ENCODE measurements at places on chromosomes 1 and 21.

DNA sequence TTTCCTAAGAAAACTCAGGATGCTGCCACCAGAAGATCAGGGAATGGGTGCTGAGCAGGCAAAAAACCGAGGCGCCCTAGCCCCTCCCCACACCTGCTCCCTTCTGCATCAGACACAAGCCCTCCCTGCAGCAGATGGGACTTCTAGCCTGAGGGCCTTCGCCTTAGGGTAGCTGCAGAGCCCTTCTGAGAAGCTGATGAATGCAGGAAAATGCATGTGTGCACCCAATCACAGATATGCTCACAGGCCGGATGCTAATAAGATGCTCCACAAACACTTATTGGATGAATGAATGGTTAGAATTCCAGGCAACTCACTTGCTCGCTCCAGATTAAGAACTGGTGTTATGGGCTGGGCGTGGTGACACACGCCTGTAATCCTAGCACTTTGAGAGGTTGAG, 6.8 kb upstream of the C1orf210 start:
- DNase-seq, result no peak

DNA sequence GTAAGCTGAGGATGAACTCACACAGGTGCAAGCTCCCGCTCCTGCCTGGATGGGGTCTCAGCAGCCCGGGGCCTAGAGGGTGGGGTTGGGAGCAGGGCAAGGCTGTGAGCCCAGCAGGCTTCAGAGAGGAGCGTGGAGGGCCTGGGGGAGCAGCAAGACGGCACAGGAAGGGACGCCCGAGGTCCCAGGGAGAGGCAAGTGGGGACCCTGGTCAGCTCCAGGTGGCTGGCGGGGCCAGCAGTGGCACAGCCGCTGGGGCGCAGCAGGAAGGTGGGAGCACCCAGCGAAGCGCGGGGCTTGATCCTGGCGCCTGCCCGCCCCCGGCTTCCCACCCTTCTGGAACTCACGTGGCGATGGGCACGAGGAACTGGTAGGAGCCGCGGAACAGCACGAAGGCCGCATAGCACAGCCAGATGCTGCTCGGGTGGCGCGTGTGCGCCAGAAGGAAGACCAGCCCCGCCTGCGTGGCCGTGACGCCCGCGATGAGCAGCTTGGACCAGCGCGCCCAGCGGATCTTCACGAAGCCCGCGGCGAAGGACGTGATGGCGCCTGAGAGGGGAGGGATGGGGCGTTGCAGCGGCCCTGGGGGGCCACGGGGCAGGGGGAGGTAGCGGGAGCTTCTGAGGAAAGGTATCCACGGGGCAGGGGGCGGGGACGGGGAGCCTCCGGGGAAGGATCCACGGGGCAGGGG, 11.7 kb downstream of the SLC19A1 start:
- no peak for DNase-seq

DNA sequence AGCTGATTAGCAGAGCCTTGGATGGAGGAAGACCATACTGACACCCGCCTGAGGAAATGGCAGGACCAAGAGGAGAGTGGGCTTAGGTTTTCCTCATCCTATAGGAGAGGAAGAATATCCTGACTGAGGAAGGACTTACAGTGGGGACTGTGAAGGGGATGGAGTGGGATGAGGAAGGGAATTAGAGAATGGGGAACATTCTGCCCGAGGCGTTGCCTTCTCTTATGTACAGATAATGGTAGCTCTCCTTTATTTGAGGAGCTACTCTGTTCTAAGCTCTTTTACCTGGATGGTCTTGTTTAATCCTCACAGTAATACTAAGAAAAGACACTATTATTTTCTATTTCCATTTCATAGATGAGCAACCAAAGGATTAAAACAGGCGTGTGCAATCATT, 56.0 kb downstream of the OLFML3 start:
- no peak for DNase-seq

- no peak for DNase-seq
These were observed 345.6 kb downstream of the NPHP4 start for GRCh38 chr1:5646486-5647149.

DNA sequence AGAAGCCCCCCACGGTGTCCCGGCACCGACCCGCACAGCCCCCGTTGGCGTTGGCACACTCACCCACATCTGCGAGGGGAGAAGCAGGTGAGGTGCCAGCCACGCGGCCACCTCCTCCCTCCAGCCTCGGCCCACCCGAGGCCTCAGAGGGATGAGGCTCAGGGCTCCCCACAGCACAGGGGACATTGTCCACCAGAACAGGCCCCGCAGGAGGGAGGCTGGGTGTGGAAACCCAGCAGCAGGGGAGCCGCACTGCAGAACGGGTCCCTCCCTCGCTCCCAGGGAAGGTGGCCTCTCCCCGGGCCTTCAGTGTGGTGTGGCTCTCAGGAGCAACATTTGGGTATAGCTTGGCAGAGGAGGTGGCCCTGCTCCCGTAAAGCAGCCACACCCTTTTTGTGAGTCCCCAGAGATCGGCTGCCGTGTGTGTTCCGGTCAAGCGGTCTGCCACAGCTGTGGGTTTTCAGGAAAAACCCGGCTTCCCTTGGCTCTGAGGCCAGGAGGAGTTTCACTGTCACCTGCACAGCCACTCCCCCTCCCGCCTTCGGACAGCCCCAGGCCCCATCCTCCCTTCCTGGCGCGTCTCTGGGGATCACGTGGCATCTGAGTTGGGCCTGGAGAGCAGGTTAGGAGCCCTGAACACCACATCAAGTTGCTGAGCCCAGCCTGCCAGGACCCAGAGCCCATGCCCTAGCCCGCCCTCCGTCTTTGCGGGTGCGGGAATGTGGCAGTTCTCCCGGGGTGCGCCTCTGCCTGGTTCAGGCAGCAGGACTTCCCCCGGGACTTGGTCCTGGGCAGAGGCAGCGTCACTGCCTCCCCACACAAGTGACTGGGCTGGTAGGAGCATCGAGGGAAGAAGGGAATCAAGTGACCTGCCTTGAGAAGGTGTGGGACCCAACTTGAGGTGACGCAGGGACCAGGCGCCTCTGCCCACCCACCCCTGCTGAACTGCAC, 64.0 kb downstream of the MEGF6 start:
- no peak for DNase-seq

GRCh38 chr1:223651291-223651991, 14.1 kb downstream of the CAPN8 start:
- no peak for DNase-seq

GRCh38 chr21:33980276-33980916, 64.8 kb upstream of the ATP5PO start:
- no peak for DNase-seq

- DNase-seq, result no peak
These were observed 64.2 kb upstream of the KIF26B start for GRCh38 chr1:245090491-245091090.

- DNase-seq, result peak; percentile 19
These were observed 20.9 kb downstream of the S1PR1 start for GRCh38 chr1:101257500-101258325.

DNA sequence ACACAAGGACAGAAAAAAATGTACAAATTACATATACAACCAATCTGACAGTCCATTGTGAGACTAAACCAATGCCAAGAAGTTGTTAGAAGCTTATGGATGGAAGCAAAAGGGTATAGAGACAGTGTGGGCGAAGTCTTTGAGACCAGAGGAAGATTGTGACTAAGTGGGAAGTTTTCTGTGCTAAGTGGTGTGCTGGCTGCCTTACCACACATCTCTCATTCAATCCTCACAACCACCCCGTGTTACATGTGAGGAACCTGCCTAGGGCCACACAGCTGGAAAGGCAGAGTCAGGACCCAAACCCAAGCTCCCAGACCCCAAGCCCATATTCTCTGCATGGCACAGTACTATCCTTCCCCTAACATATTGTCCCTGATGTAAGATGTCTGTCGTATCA, 53.5 kb upstream of the DUSP10 start:
- DNase-seq, result no peak

- DNase-seq, result no peak
These were observed 52.0 kb upstream of the PDC start for GRCh38 chr1:186512698-186513457.

DNA sequence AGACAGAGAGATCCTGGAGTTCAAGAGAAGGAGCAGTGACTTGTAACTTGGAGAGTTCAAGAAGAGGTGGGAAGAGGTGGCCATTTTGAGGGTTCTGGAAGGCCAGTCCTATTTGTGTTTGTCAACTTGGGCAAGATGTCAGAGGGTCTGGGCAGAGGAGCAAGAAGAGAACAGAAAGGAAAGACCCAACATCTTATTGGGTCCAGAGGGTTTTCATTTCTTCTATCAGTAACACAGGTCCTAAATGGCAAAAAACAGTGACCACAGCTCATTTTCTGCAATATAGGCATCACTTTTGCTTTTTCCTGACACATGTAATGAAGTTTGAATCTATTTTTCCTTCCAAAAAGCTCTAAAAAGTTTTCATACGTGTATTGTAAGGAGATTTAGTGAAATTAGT, 38.3 kb upstream of the MAP10 start:
- DNase-seq, result no peak

DNA sequence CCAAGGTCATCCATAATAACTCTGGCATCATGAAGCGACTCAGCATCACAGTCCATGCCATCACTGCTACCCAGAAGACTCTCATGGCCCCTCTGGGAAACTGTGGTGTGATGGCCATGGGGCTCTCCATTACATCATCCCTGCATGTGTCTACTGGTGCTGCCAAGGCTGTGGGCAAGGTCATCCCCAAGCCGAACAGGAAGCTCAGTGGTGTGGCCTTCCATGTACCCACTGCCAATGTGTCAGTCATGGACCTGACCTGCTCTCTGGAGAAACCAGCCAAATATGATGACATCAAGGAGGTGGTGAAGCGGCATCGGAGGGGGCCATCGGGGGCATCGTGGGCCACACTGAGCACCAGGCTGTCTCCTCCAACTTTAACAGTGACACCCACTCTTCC, 65.1 kb upstream of the ARHGAP29 start:
- no peak for DNase-seq

DNA sequence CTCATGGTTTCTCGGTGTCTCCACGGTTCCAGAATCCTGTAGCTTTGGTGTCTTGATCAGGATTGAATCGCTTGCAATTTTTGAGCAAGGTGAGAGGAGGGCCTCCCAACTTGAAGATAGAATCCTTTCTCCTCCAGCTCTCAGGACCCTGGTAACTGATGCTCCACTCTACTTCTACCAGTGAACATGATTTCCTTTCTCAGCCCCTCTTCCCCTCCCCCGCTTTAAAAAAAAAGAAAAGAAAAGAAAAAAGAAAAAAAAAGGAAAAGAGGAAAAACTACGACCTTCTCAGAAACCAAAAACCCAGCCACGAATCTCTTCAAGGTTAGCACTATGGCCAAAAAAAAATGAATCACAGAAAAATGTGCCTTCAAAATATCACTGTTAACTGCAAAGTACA, 1.2 kb downstream of the ARHGEF11 start:
- DNase-seq, result no peak

DNA sequence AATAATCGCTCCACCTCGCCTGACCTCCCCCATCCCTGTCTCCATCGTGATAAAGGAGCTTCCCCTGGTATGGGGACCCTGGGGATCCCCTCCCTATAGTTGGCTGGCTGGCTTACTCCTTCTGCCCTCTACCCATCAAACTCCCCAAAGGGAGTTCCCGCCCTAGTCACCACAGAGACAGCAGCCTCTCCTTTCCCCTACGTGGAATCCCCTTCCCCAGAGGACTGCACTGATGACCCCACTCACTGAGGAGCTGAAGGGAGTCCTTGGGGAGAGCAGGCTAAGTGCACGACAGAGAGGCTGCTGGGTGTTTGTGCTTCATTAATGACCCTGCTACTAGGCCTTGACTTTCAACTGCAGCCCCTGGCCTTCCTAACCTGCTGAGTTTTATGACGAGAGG, 1.9 kb downstream of the CADM3 start:
- no peak for DNase-seq

- DNase-seq, result no peak
These were observed 12.2 kb upstream of the TRNAU1AP start for GRCh38 chr1:28540651-28541050.

DNA sequence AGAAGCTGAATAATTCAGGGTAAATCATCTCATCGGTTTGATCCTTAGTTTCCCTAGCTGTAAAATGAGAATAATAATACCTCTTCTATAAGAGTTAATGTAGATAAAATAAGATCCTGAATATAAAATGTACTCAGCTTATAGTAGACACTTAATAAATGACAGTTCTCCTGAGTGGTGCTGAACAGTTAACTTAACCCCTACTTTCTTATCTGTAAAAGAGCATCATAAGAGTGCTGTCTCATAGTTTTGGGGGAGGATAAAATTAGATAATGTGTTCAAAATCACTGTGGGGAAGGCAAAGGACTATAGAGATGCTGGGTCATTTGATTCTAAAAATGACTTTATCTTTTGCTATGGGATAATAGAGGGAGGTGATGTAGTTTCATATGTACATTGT, 593 bp downstream of the C8A start:
- no peak for DNase-seq

- no peak for DNase-seq
These were observed 316.6 kb downstream of the RYR2 start for GRCh38 chr1:237358555-237358954.

DNA sequence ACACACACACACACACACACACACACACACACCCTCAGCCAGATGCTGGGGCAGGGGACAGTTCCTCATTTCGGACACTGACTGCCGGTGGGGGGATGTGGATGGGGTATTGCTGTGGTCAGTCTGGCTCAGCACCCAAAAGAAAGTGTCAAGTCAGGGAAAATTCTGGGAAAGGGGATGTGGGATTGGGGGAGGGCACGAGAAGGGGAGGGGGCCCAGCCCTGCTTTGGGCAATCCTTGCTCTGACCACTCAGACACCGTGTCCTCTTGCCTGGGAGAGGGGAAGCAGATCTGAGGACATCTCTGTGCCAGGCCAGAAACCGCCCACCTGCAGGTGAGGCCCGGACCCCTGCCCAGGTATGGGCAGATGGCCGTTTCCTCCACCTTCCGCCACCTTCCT, at the start of gene C1QC:
Gene C1QC (plus strand): TSS at position 253 of the 400 bp plus-strand sequence. CDS start 391 bp downstream, outside the sequence.
- no peak for DNase-seq

GRCh38 chr1:167438171-167439138, 79.9 kb downstream of the CD247 start:
- no peak for DNase-seq

DNA sequence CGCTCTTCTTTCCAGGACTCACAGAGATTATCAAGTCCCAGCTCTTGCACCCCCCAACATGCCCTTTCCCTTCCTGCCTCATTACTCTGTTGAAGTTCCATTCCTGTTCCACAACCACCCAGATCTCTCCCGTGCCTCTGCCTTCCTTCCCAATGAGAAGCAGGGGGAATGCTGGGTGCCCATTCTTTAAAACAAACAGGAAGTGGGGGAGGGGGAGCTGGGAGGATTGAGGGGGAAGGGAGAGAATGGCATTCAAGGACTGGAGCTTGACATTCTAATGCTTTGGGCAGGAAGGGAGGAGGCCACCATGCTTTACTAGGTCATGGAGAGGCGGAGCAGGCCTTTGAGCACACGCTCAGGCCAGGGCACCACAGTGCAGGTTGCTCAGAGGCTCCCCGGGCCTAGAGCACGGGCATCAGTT, 150.3 kb upstream of the IRF2BP2 start:
- DNase-seq, result no peak

DNA sequence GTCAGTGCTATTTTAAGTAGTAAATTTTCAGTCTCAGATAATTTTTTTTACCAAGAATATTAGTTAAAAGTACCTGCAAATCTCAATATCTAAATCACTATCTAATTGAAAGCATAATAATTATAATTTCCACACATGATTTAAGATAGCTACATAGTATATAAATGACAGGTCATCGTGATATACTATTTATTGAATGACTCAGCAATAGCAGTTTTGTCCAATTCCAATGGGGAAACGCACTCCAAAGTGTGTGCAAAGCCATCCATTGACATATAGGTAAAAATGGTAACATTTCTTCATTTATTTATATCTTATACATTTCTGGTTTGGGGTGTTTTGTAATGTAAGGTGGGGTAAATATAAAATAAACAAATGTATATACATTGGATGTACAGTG, 19.5 kb downstream of the ADGRL4 start:
- no peak for DNase-seq

GRCh38 chr1:12208271-12208670, 21.6 kb upstream of the VPS13D start:
- no peak for DNase-seq

All from activated T-helper 1 cell treated with anti-CD3 and anti-CD28 coated beads, Interleukin-12 subunit alpha, Interleukin-12 subunit beta, Interleukin-2, Interleukin-4 antibody, amounts not matched to agents 30 ng/mL and 10 ng/mL and 1 ng/mL, durations not matched to agents 14 hours and 24 hours and 36 hours (primary cell).